ENCODE measurements at places on chromosomes 12 and 14.
A peak's percentile ranks its signal among the peaks of the same experiment; 100 is the strongest.

DNA sequence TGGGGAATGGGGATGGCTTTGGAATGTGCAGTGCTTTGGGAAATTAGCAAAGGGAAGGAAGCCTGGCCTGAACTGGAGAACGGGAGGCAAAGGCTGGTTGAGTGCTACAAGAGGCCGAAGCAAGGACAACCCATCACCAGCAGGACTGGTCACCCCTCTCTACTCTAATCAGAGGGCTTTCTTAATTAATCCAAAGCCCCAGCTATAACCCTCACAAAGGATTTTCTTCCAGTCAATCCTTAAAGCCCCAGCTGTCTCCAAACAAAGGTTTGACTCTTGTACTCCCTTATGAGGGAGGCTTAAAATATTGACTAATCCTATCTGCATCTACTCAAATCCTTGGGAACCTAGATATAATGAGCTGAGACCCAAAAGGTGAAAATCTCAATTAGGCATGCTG, 256.3 kb downstream of the NTF3 start:
- DNase-seq, result no peak

- peak; percentile 3 for DNase-seq
These were observed 26.6 kb upstream of the KLRB1 start for GRCh38 chr12:9634177-9634803.

DNA sequence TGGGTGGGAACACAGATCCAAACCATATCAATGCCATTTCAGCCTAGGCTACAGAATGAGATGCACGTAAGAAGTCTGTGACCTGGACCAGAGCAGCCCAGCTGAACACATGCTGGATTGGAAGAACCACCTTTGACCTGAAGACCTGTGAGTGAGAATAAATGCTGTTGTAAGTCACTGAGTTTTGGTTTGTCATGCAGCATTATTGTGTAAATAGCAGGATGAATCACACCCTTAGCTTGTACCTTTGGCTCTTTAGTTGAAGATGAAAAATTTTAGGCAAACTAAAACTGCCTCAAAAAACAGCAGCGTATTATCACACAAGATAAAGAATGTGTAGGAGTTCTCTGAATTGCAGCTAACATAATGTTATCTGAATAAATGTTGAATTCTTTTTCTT, 199.4 kb upstream of the LRIG3 start:
- DNase-seq, result no peak

GRCh38 chr14:21026274-21026987, 1.6 kb upstream of the NDRG2 start:
- no peak for DNase-seq

GRCh38 chr12:11724888-11725311, 75.4 kb downstream of the ETV6 start:
- DNase-seq, result no peak

DNA sequence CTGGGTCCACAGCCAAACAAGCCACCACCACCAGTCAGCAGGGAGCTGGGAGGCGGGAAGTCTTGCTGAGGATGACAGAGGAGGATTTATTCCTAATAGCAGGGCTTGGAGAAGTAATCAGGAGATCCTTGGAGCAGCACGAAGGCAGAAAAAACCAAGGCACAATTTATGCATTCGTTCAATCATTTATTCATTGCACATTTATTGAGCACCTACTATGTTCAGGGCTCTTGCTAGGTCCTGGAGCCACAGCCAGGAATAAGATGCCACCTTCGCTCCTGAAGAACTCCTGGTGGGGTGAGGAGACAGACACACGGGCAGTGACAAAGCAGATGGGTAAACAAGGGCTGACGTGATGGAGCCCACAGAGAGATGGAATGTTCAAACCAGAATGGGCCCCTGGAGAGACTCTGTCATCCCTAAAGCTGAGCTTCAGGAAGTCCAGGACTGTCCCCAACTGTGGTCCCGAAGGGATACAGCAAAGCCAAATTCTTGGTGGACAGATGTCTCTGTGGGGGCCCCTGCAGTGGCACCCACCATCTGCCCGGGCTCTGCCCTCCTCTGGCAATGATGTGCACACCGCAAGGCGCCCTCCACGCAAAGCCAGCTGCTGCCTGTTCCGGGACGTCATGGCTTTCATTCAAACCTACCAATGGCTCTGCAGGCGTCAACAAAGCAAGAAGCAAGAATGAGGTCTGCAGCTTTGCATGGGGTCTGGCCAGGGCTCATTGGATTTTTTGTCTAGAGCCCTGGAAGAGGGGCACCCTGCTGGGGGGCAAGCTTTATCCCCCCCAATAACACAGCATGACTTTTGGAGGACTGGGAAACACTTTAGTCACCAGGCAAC, 3.0 kb upstream of the TESC start:
- no peak for DNase-seq

DNA sequence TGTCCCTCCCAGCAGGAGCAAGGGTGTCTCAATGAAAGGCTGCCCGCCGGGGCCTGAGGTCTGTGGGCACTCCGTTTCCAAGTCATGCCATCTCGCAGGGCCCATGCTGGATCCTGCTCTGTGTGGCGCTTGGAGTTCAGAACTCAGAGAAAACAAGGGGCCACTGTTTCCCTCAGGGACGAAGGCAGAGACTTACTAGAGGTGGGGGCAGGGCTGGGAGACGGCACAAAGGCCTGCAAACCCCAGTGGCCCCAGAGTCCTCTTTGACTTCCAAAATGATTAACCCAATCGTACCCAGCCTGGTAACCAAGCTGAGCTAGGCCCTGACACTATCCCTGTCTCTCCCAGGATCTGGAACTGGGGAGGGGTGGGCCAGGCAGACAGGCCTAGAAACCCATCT, 95.8 kb downstream of the ITPK1 start:
- no peak for DNase-seq

DNA sequence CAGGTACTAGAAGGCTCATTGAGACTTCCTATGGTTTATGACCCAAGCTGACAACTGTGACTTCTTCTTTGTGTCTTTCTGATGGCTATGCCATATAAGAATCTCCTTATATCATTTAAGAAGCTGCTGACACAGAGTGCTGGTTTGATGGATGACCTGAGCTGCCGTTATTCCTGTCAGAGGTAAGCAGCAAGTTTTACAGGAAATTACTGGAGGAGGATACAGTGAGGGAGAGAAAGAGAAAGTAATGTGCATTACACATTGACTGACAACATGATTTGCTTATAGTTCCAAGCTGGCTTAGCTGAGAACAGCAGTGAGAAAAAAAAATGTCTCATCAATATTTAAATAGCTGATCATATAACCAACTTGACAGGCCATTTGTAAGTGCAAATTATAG, 981.4 kb downstream of the FSCB start:
- no peak for DNase-seq

DNA sequence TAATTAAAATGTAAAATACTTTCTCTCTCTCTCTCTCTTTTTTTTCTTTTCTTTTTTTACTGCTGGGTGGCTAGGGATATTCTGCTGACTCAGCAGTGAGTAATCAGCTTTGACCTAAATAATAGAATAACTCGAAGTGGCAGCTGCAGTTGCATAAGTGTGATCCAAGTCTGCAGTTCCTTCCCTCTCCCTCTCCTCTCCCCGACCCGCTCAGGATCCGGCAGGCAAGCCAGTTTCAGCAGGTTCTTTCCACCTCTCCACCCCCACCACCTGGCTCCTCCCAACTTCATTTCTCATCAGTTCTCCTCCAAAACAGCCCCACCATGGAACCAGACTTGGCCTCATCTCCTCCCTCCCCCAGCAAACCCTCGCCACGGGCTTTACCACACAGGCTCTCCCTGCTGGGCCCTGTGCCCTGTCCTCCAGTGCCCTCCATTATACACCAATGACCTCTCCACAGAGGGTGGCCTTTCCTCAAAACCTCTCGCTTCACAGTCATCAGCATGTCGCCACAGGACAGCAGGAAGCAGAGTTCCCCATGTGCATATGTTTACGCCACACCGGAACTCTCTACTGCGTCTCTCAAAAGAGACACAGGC, 22.4 kb downstream of the SLC7A8 start:
- no peak for DNase-seq

DNA sequence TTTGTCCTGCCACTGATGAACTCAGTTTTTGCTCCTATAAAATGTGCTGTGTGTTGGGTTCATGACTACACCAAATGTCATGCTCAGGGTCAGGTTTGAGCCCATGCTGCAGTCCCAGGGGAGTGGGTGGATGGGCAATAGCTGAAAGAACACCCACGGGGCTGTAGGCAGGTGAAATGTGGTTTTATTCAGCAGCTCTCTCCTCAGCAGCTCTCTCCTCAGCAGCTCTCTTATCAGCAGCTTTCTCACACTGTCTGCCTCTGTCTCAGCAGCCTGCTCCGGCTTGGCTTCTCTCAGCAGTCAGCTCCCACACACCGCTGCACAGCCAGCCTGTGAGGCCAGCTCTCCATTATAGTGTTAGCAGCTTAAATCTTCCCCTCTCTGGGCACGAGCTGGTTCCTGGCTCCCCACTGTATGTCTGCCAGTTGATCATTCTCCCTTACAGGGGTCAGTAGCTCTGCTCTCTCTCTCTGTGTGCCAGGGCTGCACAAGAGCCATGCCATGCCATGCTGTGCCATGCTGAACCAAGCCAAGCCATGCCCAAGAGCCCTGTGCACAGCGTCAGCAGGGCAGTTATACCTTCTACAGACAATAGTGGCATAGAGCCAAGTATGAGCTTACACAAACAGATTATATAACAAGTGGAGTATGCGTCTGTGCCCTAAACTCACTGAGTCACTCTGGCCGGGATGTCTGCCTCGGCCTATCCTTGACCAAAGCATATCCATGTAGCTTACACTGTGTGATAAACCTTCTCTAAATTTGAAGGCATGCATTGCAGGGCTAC, 303.3 kb upstream of the TMPO start:
- no peak for DNase-seq

Data from NCI-H1092 treated with DMSO at 0.1 percent for 48 hours (cell line).